ENCODE measurements at places on chromosomes 4 and X.

DNA sequence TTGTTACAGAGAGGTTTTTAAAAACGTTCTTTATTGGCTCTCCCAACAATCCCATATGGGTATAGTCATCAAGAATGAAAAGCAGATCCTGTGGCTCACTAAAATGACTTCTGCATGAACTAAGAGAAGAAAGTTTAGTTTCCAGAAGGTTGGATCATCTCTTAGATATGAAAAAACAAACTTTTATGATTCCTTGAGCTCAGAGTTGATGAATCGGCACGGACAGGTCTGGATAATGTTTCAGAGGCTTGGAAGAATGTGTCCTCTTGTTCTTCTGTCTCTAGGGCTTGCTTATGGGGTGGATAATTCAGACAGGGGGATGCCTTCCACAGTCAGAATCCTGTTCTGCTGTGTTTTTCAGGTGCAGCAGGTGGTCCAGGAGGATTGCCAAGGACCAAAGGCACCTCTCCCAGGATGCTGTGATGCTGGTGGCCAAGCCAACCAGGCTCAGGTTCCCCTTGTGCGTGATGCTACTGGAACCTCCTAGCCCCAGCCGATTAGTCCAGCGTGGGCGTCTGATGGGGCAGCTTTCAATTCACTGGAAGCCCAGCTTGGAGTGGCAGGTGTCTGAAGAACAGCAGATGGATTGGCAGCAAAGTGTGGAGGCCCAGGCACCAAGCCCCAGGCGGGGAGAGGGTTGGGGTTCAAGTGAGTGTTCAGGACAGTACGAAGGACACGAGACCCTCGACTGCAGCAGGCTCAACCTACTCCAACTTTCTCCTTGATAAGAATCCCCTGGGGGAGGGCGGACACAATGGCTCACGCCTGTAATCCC, 30.3 kb downstream of the CCKAR start:
- peak; percentile 26 for DNase-seq

DNA sequence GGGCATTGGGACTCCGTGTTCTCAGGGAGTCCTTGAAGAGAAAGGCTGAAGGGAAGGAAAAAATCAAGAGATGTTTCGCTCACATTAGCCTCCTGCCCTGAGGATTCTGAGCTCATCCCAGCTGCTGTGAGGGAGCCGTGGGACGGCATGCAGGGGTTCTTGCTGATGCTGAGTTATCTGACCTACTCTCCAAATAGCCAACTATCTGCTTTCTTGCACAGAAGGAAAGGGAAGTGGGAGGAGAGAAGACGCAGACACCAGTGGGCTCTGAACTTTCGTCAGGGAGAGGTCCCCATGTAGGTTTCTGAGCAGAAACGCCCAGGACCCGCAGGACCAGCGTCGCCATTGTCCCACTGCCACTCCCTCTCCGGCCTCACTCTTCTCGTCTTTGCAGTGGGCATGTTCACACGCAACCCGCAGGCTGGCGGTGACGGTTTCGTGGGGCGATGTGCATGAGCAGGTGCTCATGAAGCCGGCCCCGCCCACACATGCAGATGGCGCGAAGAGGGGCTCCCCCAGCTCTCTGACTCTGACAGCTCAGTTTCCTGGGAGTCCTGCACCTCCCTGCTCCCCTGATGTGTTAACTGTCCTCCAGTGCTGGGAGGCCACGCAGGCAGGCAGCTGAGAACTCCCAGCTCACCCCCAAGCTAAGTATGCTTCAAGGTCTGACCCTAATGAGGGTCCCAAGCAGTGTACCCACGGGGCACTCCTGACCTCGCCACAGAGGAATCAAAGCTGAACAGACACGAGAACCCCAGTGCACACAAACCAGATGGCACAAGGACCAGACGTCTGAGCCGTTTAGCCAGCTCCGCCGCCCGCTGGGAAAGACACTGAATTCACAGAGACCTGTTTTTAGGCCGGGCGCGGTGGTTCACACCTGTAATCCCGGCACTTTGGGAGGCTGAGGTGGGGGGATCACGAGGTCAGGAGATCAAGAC, 13.6 kb upstream of the ABLIM2 start:
- no peak for DNase-seq

- no peak for DNase-seq
These were observed 31.2 kb downstream of the CCDC149 start for GRCh38 chr4:24881508-24882196.

DNA sequence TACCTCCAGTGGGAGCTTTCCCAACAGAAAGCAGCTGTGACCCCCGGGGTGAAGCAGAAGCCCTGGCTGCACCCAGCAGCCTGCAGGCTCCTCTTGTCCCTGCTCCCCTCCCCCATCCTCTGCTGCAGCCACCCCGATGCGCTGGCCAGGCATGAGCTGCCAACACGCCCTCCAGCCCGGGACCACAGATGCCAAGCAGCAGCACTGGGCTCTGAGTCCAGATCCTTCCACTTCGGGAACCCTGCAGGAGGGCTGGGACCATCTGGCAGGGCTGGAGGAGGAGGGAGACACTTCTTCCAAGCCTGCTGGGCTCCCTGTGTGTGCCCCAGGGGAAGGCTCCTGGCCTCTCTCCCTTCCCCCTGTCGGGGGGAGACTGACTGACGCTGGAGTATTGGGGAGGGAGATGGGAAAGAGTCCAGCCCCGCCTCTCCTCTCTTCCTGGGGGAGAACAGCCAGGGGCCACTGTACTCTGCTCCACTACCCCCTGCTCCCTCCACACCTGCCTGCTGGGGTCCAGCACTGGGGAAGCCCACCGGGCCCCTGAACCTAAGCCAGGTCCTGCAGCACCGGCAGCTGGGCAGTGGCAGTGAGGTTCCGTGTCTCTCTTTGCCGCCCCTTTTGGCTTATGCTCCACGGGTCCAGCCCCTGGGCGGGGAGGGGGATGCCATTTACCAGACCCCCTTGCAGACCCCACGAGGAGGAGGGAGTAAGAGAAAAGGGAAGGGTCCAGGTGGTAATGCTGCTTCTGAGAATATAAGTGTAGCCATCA, 55.7 kb downstream of the PPP2R2C start:
- no peak for DNase-seq

GRCh38 chr4:183576701-183577404, 72.0 kb downstream of the ING2 start:
- peak; percentile 12 for DNase-seq

- DNase-seq: no peak
These were observed 71.6 kb upstream of the CLCN4 start for GRCh38 chrX:10085223-10085622.

GRCh38 chr4:174907508-174907907, 10.7 kb upstream of the ADAM29 start:
- no peak for DNase-seq

All from astrocyte of the hippocampus (primary cell).